ENCODE measurements at places on chromosomes 13 and 19.

GRCh38 chr19:31602548-31602947 is 253.3 kb upstream of the TSHZ3 start:
- no peak for DNase-seq

DNA sequence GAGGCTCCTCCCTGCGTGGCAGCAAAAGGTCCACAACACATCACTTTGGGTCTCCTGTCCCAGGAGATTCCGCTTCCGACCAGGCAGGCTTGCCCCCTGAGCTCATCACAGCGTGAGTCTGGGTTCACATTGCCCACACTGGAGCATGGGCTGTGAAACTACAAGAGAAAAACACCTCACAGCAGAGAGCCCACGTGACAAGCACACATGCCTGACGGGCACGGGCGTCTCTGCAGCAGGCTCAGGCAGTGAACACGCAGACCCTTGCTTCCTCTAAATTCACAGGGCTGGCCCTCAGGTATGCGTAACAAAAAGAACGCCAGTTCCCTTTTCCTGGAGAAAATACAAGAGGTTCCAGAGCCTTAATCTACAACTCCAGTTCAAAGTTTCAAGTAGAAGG is 41.9 kb downstream of the RASA3 start:
- DNase-seq, result no peak

DNA sequence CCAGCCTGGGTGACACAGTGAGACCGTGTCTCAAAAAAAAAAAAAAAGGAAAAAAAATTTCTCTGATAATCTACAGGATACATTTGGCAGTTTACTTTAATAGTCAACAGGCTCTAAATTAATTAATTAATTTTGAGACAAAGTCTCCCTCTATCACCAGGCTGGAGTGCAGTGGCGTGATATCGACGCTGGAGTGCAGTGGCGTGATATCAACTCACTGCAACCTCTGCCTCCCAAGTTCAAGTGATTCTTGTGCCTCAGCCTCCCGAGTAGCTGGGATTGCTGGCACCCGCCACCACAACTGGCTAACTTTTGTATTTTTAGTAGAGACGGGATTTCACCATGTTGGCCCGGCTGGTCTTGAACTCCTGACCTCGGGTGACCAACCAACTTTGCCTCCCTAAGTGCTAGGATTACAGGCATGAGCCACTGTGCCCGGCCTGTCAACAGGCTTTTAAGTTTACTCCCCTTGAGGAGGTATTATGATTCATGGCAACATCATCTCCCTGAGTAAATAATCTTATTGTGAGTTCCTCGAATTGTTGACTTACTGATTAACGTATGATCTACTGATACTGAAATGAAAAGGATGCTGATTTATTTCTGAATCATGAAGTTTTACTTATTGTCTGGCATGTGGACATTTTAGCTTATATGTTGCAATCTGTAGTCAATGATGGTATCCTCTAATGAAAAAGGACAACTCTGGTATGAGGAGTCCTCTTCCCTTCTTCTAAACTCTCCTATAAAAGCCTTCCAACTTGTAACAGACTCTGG is 21.3 kb upstream of the MTRF1 start:
- no peak for DNase-seq

DNA sequence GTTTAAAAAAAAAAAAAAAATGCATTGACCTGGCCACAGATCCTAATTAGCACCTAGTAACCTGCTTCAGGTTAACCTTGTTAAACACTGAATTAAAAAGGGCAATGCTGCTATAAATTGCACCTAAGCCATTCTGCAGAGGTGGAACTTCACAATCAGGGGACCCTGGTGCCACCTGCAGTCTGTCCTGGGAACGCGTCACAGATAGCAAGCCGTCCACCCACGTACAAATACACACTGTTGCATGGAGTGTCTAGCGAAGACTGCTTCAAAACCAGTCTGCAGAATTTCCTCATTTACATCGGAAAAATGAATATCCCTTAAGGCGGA is 169.3 kb downstream of the COL4A1 start:
- peak; percentile 45 for DNase-seq

GRCh38 chr13:86446311-86446710 is 647.1 kb upstream of the SLITRK6 start:
- no peak for DNase-seq

- DNase-seq, result no peak
Observed at GRCh38 chr13:77741597-77741972, 44.1 kb downstream of the SLAIN1 start.

DNA sequence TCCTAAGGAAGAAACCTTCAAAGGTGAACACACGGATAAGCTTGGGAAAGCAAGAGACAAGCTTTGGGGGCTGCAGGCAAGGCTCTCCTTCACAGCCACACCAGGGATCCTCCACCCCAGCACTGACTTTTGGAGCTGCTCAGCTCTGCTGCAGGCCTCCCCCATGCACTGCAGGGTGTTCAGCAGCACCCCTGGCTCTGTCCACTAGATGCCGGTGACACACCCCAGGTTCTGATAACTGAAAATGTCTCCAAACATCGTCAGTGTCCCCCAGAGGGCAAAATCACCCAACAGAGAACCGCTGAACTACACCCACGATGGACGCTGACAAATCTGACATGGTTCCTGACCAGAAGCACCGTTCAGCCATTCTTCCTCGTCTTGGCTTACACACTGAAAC is 90.5 kb downstream of the STK24 start:
- no peak for DNase-seq

DNA sequence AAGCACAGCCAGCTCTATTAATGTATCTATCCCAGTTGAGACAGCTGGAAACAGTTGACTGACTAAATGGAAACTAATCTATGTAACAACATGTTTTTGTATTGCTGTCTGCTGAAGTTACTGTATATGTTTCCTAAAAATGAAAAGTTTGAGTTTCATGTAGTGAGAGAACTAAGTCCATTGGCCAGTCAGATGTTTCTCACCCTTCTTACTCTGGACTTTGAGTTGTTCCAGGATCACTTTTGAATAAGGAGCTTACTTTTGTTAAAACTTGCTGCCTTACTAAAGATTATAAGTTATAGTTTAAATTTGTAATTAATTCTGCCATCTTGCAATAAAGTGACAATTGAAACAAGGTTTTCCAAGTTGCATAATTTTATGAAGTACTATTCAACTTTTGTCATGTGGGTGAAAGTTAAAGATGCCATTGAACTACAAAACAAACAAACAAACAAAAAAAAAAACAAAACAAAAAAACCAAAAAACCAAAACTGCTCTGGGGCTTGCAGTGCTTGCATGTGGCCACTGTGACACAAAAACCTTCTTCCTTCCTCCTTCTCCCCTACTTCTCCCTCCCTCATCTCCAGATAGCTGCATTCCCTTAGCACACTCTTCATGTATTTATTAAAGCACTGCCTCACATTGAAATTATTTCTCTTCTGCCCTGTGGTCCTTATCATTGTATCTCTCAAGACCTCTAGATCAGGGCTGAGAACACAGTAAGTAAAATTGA is 15.3 kb downstream of the WDFY2 start:
- DNase-seq, result no peak

DNA sequence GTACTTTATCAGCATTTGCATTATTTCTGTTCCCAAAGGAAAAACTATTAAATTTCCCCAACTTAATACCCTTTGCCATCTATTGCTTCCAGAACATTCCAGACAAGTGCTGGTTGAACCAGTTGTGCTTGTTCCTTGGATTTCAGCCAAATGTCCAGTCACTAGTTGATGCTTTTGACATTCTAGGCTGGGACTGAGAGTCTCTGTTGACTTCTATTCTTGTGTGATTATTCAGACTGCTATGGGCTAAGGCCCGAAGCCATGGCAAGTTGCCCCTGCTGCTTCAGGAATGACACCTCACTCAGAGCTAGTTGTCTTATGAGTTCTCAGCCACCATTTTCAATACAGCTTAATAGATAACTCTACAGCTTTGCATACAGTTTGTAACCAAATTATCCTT is 458.1 kb upstream of the ARGLU1 start:
- DNase-seq, result peak; percentile 9

DNA sequence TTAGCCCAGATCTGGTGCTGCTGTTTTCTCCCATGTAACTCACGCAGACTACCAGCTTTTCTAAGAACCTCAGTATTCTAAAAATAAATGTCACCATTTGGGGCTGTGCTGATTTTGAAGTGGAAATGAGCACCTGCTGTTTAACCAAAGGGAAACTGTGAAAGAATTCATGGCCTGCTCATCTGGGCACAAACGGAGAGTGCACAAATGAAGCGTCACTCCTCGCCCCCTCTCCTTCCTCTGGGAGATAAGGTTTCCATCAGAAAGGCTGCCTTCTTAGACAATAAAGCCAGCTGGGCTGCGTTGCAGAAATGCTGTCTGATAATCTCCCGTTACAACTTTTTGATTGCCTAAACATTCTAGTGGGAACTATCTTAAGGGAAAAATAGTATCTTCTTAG is 73.7 kb upstream of the SLC15A1 start:
- DNase-seq, result no peak

- DNase-seq, result no peak
Observed at GRCh38 chr19:50798659-50799546, 8.7 kb downstream of the ACP4 start.

GRCh38 chr19:57802269-57802668 is 12.4 kb downstream of the ZNF552 start:
- no peak for DNase-seq

Data from NCI-H510A (cell line).